Large intestine (tissue), 12 donors: ENCODE measurements at places on chromosomes 12 and 14.

DNA sequence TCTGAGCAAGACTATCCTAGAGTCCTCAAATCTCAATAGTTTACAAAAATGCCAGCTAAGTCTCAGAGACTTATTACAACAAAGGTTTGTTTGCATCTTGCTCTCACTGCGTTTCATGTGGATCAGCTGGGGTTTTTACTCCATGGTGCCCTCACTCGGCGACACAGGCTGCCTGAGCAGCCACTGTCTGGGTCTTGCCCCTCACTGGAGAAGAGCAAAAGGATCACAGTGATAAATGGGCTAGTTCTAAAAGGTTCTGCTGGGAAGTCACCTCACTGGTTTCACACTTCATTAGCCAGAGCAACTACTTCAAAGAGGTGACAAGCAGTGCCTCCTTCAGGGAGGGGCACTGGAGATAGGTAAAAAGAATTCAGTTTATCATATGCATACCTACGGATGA lies 392.0 kb downstream of the RPL10L start:
- H3K27ac ChIP-seq, result no peak overlapping the region
- DNase-seq, result no peak
- no peak overlapping the region for H3K4me3 ChIP-seq

DNA sequence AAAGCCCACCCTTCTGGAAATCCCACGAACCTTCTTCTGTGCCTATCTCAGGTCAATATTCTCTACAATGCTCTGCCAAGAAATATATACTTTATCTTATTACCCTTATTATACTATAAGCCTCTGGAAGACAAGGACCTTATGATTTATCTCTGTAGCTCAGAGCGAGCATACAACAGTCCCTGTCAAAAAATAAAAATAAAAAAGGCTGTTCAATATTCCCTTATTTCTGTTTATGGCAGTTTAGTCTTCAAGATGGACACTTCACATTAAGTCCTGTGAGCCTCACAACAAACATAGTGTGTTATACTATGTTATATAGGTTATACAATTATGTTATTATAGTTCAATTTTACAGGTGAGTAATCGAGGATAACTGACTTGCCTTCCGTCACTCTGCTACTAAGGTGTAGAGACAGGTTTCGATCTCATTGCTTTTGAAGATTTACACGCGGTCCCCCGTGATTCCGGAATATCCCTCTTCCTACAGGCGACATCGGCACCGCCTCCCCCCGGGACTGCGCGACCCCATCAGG lies 562 bp downstream of the EAPP start:
- H3K36me3 ChIP-seq, result peaks cover 22% of the 10 kb centered on the region
- peak overlapping the region; percentile 94 for H3K27ac ChIP-seq
- DNase-seq, result no peak

DNA sequence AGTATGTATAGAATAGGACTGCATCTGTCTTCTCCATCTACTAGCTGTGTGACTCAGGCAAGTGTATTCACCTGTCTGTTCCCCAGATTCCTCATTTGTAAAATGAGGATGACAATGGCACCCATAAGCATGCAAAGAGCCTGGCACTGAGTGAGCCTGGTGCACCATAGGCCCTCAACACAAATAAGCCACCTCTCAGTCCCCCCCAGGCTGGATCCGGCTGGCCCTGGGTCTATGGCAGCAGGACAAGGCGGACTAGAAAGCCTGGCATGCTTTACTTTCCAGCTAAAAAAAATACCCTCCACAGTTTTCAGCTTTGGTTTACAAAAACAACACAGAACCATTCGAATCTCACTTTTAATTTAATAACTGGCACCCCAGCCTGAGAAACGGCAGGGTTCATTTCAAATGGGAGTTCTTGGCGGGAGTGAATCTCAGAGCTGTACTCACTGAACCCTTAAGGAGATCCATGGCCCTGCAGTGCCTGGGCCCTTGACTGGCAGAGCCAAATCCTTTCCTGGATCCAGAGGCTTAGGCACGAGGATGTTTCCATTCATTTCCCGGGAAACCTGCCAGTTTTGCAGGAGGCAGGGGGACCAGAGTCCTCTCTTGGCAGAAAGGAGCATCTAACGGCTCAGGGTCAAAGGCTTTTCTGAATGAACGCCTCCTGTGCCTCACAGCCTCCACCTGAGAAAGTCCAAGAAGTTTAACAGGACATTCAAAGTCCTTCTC lies 17.7 kb downstream of the SYNE3 start:
- no peak overlapping the region for H3K4me3 ChIP-seq
- no peaks in the 10 kb centered on the region for H3K36me3 ChIP-seq
- no peak for DNase-seq
- no peaks in the 10 kb centered on the region for H3K27me3 ChIP-seq

- DNase-seq, result peak; percentile 86
- no peaks in the 10 kb centered on the region for H3K27me3 ChIP-seq
- H3K27ac ChIP-seq, result peak overlapping the region; percentile 92
- H3K36me3 ChIP-seq, result no peaks in the 10 kb centered on the region
- H3K4me3 ChIP-seq, result no peak overlapping the region
Observed at GRCh38 chr14:49966304-49966809, 73.5 kb downstream of the ARF6 start.

GRCh38 chr12:15534322-15534721 lies 212.0 kb downstream of the PTPRO start:
- no peaks in the 10 kb centered on the region for H3K36me3 ChIP-seq
- no peaks in the 10 kb centered on the region for H3K27me3 ChIP-seq
- no peak overlapping the region for H3K4me3 ChIP-seq
- no peak overlapping the region for H3K27ac ChIP-seq

GRCh38 chr12:123894823-123895345 lies 77.7 kb downstream of the CCDC92 start:
- peaks cover 6% of the 10 kb centered on the region for H3K27me3 ChIP-seq
- no peak overlapping the region for H3K4me3 ChIP-seq
- no peak overlapping the region for H3K27ac ChIP-seq
- DNase-seq, result no peak

GRCh38 chr12:17030338-17030737 lies 424.4 kb upstream of the LMO3 start:
- H3K4me3 ChIP-seq, result no peak overlapping the region
- H3K27me3 ChIP-seq, result no peaks in the 10 kb centered on the region
- no peaks in the 10 kb centered on the region for H3K36me3 ChIP-seq

DNA sequence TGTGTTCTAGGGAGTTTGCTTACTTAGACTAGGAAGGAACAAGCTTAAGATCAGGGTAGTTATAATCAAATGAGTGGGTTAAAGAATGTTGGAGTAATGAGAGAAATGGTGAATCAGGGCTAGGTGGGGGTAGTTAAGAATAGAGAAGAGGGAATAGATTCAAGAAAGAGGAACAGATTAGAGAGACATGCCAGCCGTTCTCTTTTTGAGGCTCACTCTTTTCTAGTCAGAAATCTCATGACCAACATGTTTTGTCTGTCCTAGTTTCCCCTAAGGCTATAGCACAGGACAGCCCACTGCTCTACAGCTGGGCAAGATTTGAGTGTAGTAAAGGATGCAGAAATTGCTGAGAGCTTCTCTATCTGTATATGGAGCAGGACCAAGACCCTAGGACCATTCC lies 258.4 kb downstream of the AKAP6 start:
- H3K27ac ChIP-seq, result no peak overlapping the region
- H3K4me1 ChIP-seq, result no peaks in the 10 kb centered on the region
- H3K27me3 ChIP-seq, result no peaks in the 10 kb centered on the region
- DNase-seq, result no peak

DNA sequence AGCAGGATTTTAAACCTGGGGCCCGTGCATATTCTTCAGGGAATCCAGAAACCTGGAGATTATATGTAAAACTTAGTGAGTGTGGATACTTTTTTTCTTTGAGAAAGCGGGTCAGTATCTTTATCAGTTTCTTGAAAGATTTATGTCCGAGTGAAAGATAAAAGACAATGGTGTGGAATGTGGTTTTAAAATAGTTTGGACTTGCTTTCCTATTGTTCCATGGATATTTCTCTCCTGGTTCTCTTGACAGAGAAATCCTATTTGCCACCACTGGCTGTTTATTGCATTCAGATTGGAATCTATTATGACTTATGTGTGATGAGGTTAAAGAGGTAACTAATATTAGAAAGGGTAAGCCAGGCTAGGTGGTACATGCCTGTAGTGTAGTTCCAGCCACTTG lies 27.4 kb downstream of the KTN1 start:
- no peaks in the 10 kb centered on the region for H3K27me3 ChIP-seq
- peaks cover 3% of the 10 kb centered on the region for H3K36me3 ChIP-seq
- no peak overlapping the region for H3K4me3 ChIP-seq

GRCh38 chr12:117158911-117159553 lies 31.2 kb downstream of the FBXO21 start:
- peak; percentile 51 for DNase-seq
- H3K36me3 ChIP-seq, result peaks cover 92% of the 10 kb centered on the region
- H3K27me3 ChIP-seq, result no peaks in the 10 kb centered on the region
- no peak overlapping the region for H3K4me3 ChIP-seq

GRCh38 chr12:86710109-86710508 lies 453.9 kb upstream of the MGAT4C start:
- H3K36me3 ChIP-seq, result no peaks in the 10 kb centered on the region
- H3K27me3 ChIP-seq, result no peaks in the 10 kb centered on the region
- no peak for DNase-seq

DNA sequence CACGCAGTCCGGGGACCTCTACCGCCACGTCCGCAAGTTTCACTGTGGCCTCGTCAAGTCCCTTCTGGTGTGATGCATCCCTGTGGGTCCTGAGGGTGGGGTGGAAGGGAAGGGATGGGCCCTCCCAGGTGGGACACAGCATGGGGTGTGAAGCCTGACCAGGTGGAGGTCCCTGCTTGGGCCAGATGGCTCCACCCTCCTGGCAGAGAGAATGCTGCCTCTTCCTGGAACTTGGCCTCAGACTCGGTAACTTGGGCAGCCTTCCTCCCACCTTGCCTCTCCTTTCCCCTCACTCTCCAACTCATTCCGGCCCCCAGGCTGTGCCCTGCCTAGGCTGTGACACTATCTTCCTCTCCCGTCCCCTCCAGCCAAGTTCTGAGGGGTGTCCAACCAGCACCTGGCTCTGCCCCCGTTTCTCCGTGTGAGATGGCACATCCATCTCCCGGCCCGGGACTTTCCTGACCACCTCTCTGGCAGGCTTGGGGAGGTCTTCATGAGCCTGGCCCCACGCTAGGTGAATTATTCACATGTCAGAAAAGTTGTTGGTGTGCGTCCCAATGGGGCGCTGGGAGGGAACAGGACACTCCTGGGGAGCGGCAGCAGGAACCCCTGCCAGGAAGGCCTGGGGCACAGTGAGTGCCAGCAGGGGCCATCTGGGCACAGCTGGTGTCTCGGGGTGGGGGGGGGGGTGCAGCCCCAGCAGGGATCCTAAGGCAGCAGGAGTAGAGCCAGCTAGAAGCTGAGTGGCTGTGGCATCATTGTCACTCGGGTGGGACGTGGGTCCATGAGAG lies 1.7 kb downstream of the ZBTB42 start:
- DNase-seq, result no peak
- no peaks in the 10 kb centered on the region for H3K27me3 ChIP-seq
- H3K27ac ChIP-seq, result no peak overlapping the region
- H3K4me3 ChIP-seq, result no peak overlapping the region
- peaks cover 38% of the 10 kb centered on the region for H3K4me1 ChIP-seq
- H3K36me3 ChIP-seq, result no peaks in the 10 kb centered on the region

DNA sequence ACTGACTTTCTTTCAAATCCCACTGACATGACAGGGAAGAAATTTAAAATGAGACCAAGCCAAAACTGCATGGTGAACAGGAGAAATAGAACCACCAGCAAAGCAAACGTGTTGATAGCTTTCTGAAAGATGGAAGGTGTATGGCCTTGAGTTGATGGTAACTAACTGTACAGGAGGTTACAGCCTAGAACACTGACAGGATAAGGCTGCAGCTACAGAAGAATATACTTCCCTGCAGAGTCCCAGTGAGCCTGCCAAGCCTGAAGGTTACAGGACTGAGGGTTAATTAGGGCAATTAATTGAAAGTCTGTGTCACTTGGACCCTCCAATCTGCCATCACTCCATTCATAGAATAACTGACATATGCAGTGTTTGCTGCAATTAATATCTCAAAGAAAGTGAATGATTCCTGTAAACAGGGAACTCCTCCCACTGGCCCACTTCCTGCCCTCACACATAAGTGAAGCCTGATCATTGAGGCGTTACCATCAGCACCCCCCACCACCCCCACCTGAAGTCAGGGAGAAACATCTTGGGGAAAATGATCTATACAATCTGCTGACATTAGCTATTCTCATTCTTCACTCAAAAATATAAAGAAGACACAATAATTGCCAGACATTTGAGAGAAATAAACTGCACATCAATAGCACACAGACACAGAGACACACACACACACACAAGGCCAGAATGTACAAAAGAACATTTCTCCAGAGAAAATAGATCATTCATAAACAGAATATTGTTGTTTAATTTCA lies 73.4 kb downstream of the GTF2A1 start:
- no peaks in the 10 kb centered on the region for H3K4me1 ChIP-seq
- no peaks in the 10 kb centered on the region for H3K36me3 ChIP-seq
- H3K27ac ChIP-seq, result no peak overlapping the region
- DNase-seq, result no peak
- H3K4me3 ChIP-seq, result no peak overlapping the region

DNA sequence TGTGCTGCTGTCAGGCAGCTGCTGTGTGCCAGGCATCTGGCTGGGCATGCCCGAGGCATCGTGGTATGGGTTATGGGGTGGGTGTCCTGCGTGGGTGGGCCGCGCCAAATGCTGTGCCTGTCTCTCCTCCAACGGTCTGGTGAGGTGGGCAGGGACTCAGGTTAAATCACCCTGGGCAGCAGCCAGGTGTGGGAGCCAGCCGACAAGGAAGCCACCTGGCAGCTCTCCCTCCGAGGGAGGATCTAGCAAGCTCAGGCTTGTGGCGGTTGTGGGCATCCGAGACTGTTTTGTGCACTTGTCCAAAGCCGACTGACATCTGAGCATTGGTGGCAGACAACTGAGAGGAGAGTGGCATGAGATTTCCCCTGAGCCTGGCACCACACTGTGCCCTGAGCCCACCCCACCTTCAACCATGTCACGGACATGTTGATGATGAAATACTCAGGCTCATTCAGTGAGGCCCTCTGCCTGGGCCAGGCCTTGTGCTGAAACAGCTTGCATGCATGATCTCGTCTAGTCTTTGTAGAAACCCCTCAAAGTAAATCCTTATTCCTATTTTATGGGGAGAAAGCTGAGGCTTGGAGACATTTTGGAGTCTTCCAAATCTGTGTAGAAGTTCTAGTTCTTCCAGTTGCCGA lies 181.8 kb upstream of the MYL2 start:
- no peak overlapping the region for H3K27ac ChIP-seq
- peak; percentile 6 for DNase-seq
- peaks cover 3% of the 10 kb centered on the region for H3K27me3 ChIP-seq

DNA sequence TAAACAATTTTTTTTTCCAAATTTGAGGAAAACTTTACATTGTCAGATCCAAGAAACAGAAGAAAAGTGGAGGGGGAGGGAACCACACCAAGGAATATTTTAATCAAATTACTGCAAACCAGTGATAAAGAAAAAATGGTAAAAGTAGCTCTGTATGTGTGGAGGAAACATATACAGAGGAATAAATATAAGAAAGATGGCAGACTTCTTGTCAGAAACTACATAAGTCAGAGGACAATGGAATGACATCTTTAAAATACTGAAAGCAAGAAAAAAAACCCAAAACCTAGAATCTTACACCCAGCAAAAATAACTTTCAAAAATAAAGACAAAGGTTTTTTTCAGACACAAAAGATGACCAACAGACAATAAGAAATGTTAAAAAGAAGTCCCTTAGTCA lies 10.2 kb upstream of the LLPH start:
- peaks cover 47% of the 10 kb centered on the region for H3K36me3 ChIP-seq
- H3K4me1 ChIP-seq, result no peaks in the 10 kb centered on the region
- no peak overlapping the region for H3K27ac ChIP-seq
- H3K27me3 ChIP-seq, result no peaks in the 10 kb centered on the region
